ENCODE measurements at places on chromosomes 4 and X. TPM values are rescaled to one million over a fixed set of nuclear protein-coding genes. Genes with fewer than 3 reads are reported as not detected.

The TMEM175 gene
- 26.3 TPM for polyA plus RNA-seq

DNA sequence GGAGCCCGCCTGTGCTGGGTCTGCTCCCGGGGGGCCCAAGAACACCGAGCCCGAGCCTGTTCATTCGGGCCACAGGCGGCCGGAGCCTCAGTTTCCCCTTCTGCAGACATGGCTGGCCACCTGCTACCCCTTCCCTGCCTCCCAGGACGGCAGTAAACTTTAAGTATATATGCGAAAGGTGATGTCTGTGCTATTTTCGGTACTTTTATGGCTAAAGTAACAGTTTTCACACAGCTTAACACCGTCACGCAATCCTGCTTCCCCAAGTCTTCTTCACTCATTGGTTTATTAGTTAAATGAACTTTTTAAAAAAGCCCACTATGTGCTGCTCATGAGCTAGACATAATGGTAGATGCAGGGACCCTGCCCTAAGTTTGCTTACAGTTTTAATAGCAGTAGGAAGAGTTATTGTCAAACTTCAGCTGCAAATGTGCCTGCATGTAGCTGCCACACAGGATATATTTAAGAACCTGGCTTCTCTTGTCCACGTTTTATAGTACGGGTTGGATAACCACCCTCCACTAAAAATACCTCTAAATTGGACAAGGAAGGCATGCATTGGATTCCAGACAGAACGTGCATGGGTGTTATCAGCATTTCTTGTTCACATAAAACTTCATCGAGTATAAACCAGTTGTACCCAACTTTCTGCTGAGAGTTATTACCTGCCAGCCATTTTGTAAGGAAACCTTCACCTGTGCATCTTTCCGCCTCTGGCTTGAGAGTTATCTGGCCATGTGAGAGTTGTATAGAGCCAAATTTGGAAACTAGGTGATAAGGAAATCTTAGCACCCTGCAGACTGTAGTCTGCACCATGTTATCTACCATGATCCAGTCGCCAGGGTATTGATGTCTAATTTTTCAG, 741 bp downstream of the ANAPC4 start:
- H3K36me3 ChIP-seq = peaks cover 10% of the 10 kb centered on the region
- peak overlapping the region; percentile 99 for H3K4me3 ChIP-seq
- H3K27me3 ChIP-seq = no peaks in the 10 kb centered on the region
- H3K27ac ChIP-seq = peak overlapping the region; percentile 63
- peaks cover 15% of the 10 kb centered on the region for H3K4me1 ChIP-seq

DNA sequence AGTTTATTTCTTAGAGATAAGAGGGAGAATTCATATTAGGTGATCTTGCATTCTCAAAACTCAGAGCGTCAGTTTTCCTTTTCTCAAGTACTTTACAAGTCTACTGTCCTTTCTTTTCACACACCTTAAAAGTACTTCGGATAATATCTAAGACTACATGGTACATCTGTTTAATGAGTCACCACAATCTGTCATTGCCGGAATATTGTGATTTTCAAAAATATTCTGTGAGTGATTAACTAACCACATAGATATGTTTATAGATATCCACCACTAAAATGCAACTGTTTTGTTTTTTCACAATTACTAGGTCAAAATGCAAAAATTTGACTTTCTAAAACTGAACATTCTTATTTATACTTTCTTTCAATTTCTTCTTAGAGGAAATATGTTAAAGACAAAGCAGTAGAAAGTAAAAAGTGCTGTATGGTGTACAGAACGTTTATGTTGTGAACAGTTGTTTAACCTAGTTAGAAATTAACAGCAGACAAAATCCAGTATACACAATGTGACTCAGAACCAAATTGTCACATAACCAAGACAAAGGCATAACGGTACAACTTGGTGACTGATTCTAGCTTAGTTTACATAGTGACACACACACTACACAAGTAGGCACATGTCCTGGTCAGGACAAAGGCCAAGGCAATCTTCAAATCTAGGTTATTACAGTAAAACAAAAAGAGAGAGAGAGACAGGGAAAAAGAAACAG, 482.9 kb downstream of the NAF1 start:
- no peak overlapping the region for H3K4me3 ChIP-seq
- H3K36me3 ChIP-seq = no peaks in the 10 kb centered on the region
- no peaks in the 10 kb centered on the region for H3K27me3 ChIP-seq
- H3K27ac ChIP-seq = peak overlapping the region; percentile 69

The CXCL1 gene
- 0.97 TPM for polyA plus RNA-seq

DNA sequence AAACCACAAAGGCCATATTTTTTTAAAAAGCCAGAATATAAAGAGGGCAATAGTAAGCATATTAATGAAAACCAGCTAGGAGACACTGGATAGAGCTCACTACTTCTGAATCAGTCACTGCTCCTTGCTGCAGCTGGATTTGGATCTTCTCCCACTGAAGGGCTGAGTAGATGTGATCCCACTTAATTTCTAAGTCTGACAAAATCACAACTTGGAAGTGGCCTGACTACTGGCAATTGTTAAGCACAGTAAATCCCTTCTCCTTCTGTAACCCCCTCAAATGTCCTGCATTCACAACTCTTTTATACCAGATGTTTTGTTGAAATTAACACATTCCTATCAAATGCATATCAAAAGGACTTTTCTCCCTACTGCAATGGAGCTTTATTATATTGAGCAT, 72.9 kb downstream of the AMMECR1 start:
- H3K36me3 ChIP-seq = no peaks in the 10 kb centered on the region
- H3K27me3 ChIP-seq = no peaks in the 10 kb centered on the region
- H3K4me3 ChIP-seq = no peak overlapping the region
- no peak overlapping the region for H3K27ac ChIP-seq

The SYTL4 gene
- polyA plus RNA-seq = 10.9 TPM

Data from liver (tissue), 10 donors.